Activated naive CD4-positive, alpha-beta T cell (primary cell): ENCODE measurements at places on chromosomes 3 and 15.

DNA sequence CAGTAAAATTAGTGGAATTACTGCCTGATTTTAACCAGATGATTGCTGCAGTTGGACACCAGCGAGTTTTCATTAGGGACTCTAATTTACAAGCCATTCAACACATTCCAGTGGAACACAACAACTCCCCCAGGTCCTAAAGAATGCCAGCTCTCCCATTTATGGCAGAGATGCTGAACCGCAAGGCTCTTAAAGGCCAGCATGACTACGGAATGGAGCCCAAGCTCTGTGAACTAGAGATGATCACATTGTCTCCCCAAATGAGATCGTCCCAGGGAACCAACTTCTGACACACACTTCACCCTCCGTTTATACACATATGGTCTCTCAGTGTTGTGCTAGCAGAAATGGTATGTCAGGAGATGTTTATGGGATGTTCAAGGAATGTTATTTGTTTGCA is 446.2 kb upstream of the NR2F2 start:
- no peak for DNase-seq

GRCh38 chr3:52006017-52006819 is 10.5 kb upstream of the RPL29 start:
- no peak for DNase-seq

GRCh38 chr3:149736953-149737205 is 15.4 kb downstream of the COMMD2 start:
- DNase-seq = no peak

DNA sequence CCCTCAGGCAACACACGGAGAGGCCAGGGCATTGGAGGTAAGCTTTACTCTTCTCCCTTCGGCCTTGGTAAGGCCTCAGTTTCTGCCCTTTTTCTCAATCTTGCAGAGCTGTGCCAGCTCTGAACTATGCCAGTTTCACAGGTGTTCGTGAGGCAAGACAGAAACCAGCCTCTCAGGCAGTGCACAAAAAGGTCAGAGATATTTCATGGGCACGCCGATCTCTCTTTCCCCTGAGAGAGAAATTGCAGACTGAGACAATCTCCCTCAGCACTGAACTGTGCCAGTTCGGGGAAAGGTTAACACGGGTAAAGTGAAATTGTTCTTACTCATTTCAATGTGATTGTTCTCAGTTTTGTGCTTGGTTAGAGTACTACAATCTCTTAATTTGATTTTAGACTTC is 88.5 kb downstream of the GMNC start:
- no peak for DNase-seq

GRCh38 chr3:12944849-12945248 is 103.5 kb upstream of the RPL32 start:
- no peak for DNase-seq

- no peak for DNase-seq
Measured at GRCh38 chr3:155202626-155203025, 90.9 kb downstream of the STRIT1 start.

- DNase-seq = no peak
Measured at GRCh38 chr3:191314109-191314728, 15.0 kb upstream of the CCDC50 start.

GRCh38 chr3:135917076-135917475 is 48.5 kb upstream of the PPP2R3A start:
- no peak for DNase-seq

GRCh38 chr15:39661776-39662175 is 80.9 kb downstream of the THBS1 start:
- no peak for DNase-seq

- DNase-seq = no peak
Measured at GRCh38 chr3:9217784-9218513, 31.5 kb downstream of the SRGAP3 start.

GRCh38 chr3:142154186-142154585 is 4.8 kb upstream of the TFDP2 start:
- no peak for DNase-seq

DNA sequence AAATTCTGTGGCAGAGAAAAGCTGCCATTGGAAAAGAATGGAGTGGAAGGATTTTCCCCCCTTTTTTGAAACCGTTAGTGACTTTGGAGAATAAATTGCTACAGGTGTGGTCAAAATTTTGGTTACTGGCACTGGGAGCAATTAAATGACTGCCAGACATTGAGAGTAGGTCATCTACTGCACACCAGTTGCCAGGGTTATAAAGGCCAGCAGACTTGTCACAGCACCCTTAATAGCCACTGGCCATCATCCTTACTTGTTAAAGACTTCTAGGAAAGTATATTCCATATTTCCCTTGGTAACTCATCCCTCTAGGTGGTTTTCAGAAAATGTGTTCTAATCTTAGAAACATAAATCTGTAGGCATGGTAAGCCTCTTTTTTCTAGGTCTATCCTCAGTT is 8.0 kb downstream of the PIK3CA start:
- no peak for DNase-seq

DNA sequence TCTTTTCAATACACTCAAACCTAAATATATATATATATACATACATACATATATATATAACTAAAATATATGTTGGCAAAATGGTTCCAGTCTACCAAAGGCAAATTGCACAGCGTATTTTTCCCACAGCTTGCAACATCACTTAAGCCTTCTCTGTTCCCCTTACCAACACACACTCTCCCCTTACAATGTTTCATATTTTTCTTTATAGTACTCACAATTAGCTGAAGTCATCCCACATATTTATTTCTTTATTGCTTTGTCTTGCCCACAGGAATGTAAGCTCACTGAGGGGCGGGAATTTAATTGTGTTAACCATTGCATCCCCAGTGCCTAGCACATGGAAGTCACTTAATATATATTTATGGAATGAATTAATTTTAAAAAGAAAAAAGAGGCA is 288.3 kb downstream of the ULK4 start:
- DNase-seq = no peak

- no peak for DNase-seq
Measured at GRCh38 chr15:62380011-62380410, 214.9 kb upstream of the C2CD4B start.

GRCh38 chr3:89107461-89108290 is at the start of gene EPHA3:
Gene EPHA3 (plus strand): TSS chr3:89107621. CDS start chr3:89107749, 128 bp downstream.
- DNase-seq = peak; percentile 5

DNA sequence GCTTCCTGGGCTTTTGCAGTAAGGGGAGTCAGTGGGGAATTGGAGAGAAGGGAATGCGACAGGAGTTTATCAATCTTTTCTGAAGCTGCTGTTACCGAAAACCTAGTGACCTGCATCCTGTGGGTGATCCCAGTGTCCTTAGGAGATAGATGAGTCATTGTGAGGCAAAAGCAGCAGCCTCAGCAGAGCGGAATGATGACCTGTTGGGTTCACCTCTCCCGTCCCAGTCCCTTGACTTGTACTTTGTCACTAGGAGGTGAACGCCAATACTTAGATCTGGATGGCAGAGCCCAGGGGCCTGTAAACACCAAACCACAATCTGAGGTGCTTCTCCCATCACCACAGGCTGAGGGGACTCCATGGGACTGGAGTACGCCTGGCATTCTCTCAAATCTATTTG is 17.9 kb downstream of the CDAN1 start:
- DNase-seq = no peak
